ENCODE measurements at places on chromosomes 6 and 20.

DNA sequence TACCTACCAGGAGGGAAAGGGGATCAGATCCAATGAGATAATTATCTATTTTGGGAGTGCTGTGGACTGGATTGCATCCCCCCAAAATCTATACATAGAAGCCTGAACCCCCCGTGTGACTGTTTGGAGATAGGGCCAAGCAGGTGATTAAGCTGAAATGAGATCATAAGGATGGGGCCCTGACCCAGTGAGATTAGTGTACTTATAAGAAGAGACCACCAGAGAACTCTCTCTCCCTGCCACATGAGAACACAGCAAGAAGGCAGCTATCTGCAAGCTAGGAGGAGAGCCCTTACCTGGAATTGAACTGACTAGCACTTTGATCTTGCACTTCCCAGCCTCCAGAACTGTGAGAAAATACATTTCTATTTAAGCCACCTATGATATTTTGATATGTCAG is 132.2 kb upstream of the NOX3 start:
- no peak for DNase-seq

DNA sequence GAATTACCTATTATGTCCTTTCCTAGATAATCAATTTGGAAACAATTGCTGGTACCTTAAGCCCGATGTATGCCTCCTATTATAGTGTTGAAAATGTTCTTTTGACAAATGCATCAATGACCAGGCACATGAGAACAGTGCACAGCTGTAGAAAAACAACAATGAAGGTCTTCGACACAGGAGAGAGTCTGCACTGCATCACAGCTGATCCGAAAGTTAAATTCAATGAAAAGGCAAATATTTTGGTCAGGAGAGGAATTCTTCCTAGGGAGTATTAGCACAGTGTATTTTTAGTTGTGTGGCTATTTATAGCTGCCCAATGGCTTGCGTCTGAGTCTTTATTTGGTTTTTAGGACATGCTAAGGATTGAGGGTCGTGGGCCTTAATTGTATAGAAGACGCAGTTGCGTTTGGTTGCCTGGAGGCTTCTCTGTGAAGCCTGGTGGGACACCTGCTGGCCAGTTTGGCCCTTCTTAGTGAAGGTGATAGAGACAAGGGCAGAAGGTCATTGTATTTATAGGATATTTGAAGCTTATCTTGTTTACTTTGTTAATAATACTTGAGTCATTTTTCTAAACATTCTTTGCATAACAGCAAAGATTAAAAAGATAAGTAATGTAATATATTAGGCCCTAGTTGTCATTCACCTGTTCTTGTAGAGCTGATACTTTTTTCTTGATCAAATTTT is 72.3 kb downstream of the CDYL start:
- no peak for DNase-seq

DNA sequence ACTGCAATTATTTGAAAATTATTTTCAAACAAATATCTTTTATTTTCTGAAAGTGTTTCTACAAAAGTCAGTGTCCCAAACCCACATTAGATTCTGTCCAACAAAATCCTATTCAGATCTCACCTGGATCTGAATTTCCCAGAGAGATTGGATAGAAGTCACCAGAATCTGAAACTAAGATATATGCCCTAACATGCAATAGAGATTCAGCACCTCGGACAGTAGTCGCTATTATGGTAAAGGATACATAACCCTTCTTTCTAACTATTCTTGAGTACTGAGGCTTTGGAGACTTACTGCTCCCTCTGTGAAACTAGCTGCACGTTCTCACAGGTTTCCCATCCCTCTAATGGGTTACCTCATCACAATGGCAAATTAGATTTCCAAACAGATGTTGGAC is 151.4 kb downstream of the ID4 start:
- DNase-seq: no peak

DNA sequence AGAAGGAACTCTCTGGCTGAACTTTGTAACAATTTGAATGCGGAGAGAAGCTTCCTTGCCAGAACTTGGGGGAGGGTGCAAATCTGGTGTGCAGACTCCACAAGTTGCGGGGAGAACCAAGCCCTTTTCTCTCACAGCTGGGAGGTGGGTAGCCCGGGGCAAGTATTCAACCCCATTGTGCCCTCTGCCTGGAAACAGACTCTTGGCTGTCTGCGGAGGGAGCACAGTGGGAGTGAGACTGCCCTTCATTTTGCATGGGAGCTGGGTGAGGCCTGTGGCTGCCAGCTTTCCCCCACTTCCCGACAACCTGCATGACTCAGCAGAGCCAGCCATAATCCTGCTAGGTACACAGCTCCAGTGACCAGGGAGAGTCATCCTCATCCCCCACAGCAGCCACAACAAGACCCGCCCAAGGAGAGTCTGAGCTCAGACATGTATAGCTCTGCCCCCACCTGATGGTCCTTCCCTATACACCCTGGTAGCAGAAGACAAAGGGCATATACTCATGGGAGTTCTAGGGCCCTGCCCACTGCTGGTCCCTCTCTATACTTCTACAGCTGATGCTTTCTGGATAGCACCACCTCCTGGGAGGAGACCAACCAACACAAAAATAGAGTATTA is 29.4 kb upstream of the TPD52L1 start:
- DNase-seq: no peak

- no peak for DNase-seq
These were observed 1.2 kb downstream of the SRSF12 start for GRCh38 chr6:89116702-89117101.

DNA sequence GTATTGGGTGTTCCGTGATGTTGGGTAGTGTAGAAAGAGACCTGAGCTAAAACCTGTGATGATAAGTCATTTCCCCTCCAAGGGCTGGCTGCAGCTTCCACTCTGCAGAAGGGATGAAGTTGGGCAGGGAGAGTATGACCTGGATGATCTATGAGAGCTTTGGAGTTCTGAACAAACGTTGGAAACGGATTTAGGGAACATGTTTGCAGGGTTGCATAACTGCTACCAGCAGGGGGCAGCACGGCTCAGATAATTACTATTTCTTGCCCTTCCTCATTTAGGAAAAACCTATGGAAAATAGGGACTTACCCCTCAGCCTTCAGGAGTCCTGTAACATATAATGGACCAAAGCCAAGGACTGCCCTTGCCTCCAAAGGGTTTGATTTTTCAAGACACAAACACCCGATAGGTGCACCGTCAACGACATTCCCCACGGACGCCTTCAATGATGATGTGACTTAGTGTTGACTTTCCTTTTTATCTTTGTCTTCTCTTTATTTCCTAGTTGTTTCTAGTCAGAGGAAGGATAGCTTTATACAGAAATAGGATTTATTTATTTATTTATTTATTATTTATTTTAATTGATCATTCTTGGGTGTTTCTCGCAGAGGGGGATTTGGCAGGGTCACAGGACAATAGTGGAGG is 164.9 kb upstream of the SASH1 start:
- no peak for DNase-seq

DNA sequence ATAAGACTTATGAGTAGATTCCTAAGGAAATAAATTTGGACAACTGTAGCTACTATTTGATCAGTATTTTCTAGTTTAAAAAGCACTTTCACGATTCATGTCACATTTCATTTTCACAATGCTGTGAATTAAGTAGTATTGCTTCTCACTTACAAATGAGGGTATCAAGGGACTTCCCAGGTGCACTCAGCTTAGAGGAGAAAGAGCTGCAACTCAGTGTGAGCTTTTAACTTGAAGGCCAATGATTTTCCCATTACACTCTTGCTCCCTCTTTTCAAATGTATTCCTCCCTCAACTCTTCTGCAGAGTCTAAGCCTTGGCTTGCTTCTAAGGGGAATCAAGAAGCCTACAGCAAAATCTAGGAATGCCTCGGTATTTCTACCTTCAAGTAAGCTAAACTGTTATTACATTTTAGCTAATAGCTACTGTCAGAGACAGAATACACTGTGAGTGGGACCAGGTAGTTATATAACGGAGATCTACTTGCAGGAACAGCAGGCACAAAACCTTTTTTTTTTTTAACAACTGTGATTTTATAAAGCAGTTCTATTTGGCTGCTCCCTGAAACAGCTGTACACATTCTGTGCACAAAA is 339.0 kb downstream of the SYNE1 start:
- no peak for DNase-seq

DNA sequence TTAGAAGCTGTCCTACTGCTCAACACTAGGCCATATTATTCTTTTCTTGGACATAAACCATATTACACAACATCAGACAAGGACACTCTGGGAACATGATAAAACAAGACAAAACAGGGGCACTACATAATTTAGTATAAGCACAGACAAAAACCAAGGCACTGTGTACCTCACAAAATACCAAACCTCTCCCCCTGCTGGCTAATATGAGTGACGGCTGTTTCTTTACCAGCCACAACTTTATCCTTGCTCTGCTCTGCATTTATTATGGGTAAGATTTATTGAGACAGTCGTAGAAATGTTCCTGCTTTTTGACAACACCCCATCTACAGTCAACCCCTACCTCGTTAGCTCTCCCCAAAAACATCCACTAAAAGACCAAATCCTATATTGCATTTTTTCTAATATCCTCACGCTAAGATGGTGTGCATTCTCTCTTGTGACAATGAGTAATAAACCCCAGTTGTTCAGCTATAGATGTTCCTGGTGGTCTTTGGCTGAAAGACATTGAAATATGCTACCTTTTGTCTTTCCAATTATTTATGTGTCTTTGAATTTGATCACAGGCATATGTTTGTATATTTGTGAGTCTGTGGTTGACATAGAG is 23.8 kb upstream of the POLR1H start:
- DNase-seq: no peak

DNA sequence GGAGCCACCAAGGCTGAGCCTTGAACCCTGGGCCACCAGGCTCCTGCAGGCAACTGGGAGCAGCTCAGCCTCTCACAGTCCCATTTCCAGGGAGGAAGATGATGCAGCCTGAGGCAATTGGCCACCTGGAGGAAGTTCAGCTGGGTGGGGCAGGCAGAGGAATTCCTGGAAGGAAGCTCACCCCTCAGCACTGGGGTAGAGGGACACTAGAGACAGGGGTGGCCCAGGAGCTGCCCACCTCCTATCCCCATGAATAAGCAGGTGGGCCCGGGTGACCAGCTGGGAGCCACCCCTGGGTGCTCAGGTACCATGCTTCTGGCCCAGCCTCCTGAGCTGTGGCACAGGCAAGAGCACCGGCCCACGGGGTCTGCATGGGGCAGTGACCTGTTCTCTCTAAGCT is 3.6 kb upstream of the HSPA12B start:
- no peak for DNase-seq

DNA sequence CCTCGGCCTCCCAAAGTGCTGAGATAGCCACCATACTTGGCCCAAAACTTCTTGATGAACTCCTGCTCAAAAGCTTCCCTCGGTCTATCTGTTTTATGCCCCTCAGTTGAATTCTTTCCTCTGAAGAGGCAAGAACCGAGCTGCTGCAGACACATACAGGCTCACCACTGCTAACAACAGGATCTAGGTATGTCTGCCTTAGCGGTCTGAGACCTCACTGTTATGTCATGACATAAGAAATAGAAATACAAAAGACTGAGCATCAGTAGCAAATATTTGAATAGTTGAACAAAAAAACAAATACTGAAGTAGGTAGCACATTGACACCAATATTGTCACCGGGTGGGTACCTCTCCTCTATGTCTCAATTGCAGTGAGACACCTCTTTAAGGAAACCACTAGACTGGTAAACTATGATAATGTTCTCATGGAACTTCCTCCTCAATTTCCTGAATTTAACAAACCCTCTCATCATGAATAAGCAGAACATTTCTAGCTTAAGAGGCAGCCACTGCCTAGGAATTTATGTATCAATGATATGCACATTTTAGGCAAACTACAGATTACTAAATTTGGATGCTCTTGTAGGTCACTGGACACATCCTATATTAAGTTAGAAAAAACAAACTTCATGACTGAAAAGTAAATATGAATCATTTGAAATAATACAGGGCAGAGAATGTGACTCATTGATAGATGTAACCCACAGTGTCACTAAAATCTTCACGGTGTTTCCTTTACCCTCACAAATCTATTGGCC is 9.4 kb upstream of the STXBP5 start:
- DNase-seq: no peak

- DNase-seq: no peak
These were observed 140.9 kb downstream of the GRIK2 start for GRCh38 chr6:101534386-101534785.

DNA sequence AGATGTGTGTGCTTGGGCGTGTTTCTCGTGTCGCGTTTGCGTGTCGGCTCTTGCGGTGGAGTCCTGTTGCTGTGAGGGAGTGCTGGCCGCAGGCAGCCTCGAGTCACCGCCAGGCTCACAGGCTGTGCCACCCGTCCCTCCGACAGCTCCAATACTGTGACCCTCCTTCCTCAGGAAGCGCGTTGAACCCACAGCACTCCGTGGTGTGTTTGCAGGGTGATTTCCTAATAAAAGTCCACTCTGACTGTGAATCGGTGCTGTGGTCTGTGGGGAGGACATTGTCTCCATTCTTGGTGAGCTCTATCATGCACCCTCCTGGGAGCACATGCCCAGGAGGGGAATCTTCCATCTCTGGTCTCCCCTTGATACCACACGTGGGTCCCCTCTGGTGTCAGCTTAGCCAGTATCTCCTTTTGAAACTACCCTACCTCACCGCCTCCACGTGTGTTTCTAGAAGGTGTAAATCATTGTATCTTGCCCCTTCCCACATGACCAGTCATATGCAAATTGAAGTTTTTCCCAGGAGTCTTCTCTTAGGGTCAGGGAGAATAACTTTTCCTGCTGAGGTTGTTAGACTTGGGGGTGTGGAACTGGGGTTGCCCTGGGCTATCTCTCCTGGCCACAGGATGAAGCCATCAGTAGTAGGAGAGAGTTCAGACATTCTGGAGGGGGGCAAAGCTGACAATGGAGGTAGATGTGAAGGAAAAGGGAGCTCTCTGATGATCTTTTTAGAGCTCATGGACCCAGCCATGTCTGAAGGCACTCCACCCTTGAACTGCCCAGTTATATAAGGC is 13.3 kb upstream of the PCMTD2 start:
- DNase-seq: no peak

- peak; percentile 31 for DNase-seq
These were observed at the start of gene KCNK5 for GRCh38 chr6:39228992-39229767. KCNK5 (minus strand) TSS chr6:39229475; CDS start chr6:39229111, 364 bp downstream.

GRCh38 chr6:38407192-38407591 is 232.5 kb downstream of the BTBD9 start:
- DNase-seq: no peak

GRCh38 chr20:39705032-39705431 is 742.9 kb downstream of the DHX35 start:
- DNase-seq: no peak

GRCh38 chr6:57315111-57315510 is 2.3 kb upstream of the PRIM2 start:
- DNase-seq: no peak
